ENCODE measurements at places on chromosomes 3 and 15.

- no peak for DNase-seq
Observed at GRCh38 chr3:170724599-170725280, 138.9 kb upstream of the SLC7A14 start.

DNA sequence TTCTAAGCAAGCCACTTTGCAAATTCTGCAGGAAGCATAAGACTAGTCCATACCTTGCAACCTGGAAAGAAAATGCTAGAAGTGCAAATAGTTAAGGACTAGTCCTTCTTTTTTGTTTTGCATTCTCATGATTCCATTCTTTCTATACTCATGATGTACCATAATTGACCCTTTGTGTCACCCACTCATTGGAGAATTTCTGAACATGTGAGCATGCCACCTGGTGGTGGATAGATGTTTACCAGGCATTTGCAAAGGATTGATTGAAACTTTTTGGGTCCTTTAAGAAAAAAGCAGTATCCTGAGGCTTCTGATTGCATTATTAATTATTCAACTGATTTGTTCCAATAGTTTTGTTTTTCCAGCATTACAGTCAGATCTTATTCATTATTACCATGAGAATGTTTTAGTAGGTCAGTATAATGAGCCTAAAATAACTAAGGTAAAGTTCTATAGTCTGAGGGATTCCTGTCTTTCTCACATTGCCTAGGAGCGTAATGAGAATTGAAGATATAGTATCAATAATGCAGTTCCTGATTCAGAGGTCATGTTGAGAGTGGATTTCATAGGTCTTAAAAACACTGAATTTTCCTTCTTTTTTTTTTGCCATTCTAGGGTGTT is 20.2 kb upstream of the DIPK2A start:
- peak; percentile 54 for DNase-seq

GRCh38 chr15:40042791-40043320 is 3.9 kb upstream of the SRP14 start:
- no peak for DNase-seq

- DNase-seq: no peak
Observed at GRCh38 chr15:61467823-61468222, 238.7 kb upstream of the RORA start.

DNA sequence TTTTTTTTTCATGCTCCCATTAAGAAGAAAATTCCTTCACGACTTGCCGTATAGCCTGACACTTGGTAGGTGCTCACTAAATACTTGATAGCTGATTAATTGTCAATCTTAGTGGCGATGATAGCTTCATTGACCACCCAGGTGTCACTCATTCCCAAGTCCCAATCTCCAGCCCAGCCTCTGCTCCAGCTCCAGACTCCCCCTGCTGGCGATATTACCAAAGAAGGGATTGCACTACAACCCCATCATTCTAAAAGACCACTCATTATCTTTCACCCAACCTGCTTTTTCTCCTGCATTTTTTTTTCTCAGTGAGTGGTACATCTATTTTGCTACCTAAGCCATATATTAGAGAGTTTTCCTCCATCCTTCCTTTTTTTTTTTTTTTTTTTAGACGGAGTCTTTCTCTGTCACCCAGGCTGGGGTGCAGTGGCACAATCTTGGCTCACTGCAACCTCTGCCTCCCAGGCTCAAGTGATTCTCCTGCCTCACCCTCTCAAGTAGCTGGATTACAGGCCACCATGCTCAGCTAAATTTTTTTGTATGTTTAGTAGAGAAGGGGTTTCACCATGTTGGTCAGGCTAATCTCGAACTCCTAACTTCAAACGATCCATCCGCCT is 19.5 kb upstream of the COMMD2 start:
- peak; percentile 75 for DNase-seq

DNA sequence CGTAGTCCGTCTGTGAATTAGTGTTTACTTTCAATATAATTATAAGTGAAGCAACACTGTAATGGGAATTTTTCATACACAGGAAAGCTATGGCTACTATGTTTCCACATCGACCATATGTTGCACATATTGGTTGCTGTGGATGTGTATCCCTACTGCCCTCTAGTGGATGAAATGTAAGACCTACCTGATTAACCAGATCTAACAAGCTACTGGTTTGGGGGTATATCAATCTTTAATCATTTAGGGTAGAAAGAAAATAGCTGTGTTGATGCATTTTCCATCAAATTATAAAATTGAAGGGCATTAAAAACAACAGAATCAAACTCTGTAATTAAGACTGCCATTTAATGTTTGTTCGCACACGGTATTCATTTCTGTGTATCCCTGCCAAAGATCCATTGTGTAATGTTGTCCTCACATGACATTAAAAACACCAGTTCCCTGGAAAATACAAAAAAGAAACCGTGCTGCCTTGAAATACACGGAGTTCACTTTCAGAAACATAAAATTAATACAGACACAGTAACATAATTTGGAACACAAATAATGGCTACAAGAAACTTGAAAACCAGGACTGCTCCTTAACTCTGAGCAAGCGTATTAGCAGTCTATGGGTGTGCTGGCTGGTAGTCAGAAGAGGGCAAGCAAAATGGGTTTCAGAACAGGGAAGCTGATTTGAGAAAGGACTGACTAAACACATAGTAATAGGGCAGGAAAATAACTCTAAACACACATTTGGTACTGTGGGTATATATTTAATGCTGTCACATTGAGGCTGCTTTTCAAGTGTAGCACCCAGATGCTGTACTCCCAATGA is 125.1 kb downstream of the TIGIT start:
- DNase-seq: peak; percentile 67

- DNase-seq: no peak
Observed at GRCh38 chr3:101791778-101792177, 12.8 kb downstream of the NXPE3 start.

DNA sequence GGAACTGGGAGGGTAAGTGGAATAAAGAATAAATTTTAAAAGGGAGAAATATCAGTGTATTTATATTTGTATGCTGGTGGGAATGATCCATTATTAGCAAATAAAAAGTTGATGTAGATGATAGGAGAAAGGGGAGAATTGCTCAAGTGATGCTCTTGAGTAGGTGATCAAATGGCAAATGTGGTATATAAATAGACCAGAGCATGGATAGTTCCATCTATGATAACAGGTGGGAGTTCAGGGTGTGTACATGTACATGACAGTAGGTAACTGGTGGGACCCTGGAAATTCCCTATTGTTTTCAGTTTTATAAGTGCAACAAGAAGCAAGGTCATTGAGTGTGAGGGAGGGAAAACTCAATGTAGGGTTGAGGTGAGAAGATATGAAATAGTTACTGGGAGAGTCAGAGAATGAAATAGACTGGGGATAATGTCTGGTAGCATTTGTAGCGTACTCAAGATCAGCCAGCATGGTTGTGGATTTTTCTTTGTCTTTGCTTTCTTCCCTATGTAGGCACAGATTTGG is 31.3 kb upstream of the EBLN2 start:
- no peak for DNase-seq

GRCh38 chr3:65873869-65874268 is 164.8 kb downstream of the MAGI1 start:
- DNase-seq: no peak

DNA sequence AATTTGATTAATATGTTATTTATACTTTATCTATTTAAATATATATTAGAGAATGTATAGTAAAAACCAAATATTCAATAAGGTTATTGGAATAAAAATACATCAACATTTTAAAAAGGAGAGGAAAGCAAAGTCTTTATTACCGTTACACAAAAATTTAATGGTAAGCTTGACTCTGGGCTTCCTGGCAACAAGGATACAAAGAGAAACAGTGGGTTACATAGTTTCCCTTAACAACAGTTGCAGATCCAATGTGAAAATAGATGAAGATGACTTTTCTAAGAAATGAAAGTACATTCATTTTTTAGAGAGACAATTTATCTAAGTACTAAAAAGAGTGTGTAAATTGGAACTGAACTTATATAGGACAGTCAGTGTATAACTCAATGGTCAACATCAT is 6.0 kb upstream of the PHLDB2 start:
- no peak for DNase-seq

- DNase-seq: no peak
Observed at GRCh38 chr3:128257632-128258031, 104.4 kb downstream of the EEFSEC start.

DNA sequence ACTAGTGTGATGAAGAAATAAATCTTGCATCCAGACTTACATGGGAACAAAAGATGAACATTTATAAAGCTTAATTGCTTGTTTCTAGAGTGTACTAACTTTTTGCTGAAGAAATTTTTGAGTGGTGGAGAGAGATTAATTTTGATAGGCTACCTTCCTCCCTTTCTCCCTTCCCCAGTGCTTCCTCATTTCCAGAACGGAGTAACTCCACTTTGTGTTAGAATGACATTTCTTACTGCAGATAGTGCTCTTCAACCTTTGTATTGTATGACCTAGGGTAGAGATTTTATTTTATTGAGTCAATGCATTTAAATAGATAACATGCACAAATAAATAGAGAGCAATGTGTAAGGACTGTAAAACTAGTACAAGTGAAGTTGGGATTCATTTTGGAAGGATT is 1.9 kb downstream of the ATP1B3 start:
- DNase-seq: no peak

GRCh38 chr3:87047852-87048251 is 56.9 kb upstream of the VGLL3 start:
- DNase-seq: no peak

- no peak for DNase-seq
Observed at GRCh38 chr3:145055375-145056076, 1083.9 kb downstream of the DIPK2A start.

- no peak for DNase-seq
Observed at GRCh38 chr3:5861151-5861550, 673.6 kb downstream of the EDEM1 start.

DNA sequence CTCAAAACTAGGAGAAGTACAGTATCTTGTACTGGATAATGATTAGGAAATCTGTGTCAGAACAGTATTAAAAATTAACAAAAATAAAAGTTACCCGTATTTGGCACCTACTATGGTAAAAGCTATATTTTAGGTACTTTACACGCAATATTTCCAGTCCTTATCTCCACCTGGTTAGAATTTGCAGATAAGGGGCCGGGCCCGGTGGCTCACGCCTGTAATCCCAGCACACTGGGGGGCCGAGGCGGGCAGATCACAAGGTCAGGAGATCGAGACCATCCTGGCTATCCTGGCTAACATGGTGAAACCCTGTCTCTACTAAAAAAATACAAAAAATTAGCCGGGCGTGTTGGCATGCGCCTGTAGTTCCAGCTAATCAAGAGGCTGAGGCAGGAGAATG is 28.4 kb downstream of the MKRN2OS start:
- no peak for DNase-seq

DNA sequence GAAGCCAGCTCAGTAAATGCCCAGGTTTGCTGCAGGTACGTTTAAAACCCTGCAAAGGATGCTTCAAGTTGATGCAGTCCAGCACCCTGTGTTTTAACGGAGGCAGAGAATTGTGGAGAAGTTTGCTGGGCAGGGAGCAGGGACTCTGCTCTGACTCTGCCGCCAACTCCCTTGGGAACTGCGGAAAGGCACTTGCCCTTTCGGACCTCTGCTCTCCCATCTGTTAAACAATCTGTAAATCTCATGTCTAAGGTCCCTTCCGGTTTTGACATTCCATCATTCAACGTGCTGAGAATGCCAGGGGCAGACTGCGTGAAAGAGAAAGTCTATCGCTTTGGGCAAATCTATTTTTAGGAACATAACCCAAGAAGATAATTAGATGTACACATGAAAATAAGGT is 184.5 kb downstream of the OPA1 start:
- no peak for DNase-seq

- no peak for DNase-seq
Observed at GRCh38 chr3:25428789-25429335, 799 bp downstream of the RARB start.

GRCh38 chr15:97037080-97037479 is 706.6 kb downstream of the NR2F2 start:
- no peak for DNase-seq

GRCh38 chr3:166902374-166902773 is 477.7 kb downstream of the ZBBX start:
- DNase-seq: peak; percentile 23

DNA sequence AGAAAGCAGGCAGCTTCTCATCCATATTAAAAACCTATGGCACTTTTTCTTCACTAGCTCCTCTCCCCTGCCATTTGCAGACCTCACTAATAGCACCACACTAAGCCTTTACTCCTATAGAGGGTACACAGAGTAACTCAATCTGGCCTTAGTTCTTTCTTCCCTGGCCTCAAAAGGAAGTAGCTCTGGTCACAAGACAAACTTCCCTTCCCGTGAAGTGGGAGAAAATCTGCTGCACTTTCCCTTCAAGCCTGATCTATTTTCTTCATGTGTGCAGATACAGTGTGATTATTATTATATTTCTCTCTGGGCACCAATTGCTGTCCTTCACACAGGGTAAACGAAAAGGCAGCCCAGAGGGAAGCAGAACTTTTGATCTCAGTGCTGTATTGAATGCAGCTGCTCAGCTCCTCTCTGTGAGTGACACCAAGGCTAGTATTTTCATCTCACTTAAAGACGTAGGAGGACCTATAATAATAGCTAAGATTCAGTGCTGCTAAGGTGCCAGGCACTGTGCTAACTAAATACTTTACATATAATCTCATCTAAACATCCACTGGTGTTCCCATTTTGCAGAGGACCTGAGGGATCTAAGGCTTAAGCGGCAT is 61.9 kb upstream of the RASGRP1 start:
- DNase-seq: no peak

GRCh38 chr3:66938338-66938963 is 59.7 kb upstream of the KBTBD8 start:
- DNase-seq: peak; percentile 55

DNA sequence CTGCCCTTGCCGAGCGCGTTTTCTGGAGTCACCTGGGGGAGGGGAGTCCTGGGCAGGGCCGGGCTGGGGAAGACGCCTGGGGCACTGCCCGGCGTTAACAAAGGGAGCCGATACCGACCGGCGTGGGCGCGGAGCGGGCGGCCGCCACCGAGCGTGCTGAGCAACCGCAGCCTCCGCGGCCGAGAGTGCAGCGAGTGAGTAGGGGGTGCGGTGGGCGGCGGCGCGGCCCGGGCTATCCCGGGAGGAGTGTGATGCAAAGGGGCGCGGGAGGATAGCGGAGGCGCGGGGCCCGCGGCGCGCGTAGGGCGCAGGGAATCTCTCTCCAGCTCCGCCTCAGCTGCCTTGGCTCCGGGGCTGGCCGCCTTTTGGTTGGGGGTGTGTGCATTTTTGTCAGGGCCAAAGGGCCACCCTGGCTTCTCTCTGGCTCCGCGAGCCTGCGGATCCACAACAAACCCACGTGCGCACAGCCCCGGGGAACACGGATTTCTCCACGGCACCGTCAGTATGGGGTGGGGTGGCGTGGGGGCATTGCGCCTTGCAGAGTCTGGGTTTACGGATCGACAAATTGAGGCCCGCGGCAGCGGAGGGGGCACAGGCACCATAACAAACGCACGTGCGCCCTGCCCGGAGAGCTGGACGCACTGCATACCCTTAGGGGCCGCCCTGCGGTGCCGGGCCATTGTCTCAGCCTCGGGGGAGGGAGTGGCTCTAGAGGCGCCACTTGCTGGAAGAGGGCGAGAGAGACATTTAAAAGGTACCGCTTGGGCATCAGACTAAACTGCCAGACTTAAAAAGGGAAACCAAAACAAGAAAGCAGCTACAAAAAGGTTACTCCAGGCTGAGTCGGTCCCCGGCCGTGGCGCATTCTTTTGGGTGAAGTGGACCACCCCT is 560 bp downstream of the ST6GAL1 start:
- peak; percentile 62 for DNase-seq
